Fibroblast of skin of abdomen (primary cell): ENCODE measurements at places on chromosomes 1 and 21.

GRCh38 chr1:184226100-184226487, 160.7 kb upstream of the C1orf21 start:
- DNase-seq = no peak

- DNase-seq = no peak
Measured at GRCh38 chr1:5798151-5798730, 194.0 kb downstream of the NPHP4 start.

- no peak for DNase-seq
Measured at GRCh38 chr1:48233666-48234485, 11.4 kb downstream of the SLC5A9 start.

- DNase-seq = no peak
Measured at GRCh38 chr1:111236806-111237205, 9.3 kb downstream of the CHI3L2 start.

GRCh38 chr1:195604287-195604686, 1004.0 kb downstream of the KCNT2 start:
- DNase-seq = peak; percentile 93

- no peak for DNase-seq
Measured at GRCh38 chr21:17476006-17476405, 36.8 kb upstream of the CXADR start.

- DNase-seq = no peak
Measured at GRCh38 chr1:207081088-207081487, 7.6 kb upstream of the C4BPB start.

GRCh38 chr1:32972814-32973428, 8.3 kb upstream of the RNF19B start:
- DNase-seq = peak; percentile 36

- DNase-seq = no peak
Measured at GRCh38 chr1:219544163-219544846, 68.6 kb downstream of the ZC3H11B start.

DNA sequence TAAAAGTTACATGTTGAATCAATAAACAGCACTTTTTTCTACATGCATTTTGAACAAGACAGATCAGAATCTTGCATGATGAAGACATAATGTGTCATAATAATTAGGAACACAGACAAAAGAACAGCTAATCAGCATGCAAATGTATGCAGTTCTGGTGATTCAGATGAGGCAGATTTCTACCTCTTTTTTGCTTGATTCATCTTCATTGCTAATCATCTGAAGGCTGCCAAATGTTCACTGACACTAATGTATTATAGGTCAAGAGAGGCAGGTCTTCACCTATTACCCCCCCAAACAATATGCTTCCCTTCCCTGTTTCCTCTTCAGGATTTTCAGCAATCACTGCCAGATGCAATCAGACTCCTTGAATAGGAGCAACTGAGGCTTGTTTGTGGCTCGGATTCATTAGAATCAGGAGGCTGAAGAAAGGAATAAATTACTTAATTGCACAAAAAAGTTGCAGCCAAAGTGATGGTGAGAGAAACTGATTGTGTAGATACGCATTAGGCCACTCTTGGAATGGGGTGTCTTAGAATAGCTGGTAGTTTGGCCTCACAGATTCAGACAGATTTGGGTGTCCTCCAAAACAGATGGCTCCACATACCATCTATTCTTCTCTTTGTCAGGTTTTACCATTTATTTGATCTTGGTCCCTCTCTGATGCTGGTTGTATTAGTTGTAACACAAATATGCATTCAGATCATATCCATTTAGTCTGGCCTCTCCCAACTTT, 275.4 kb downstream of the RPS6KC1 start:
- DNase-seq = peak; percentile 71

- no peak for DNase-seq
Measured at GRCh38 chr1:3287656-3288160, 166.8 kb upstream of the ARHGEF16 start.

- no peak for DNase-seq
Measured at GRCh38 chr21:25462517-25462971, 144.7 kb downstream of the MRPL39 start.

- DNase-seq = no peak
Measured at GRCh38 chr21:15121655-15122120, 56.9 kb upstream of the NRIP1 start.

DNA sequence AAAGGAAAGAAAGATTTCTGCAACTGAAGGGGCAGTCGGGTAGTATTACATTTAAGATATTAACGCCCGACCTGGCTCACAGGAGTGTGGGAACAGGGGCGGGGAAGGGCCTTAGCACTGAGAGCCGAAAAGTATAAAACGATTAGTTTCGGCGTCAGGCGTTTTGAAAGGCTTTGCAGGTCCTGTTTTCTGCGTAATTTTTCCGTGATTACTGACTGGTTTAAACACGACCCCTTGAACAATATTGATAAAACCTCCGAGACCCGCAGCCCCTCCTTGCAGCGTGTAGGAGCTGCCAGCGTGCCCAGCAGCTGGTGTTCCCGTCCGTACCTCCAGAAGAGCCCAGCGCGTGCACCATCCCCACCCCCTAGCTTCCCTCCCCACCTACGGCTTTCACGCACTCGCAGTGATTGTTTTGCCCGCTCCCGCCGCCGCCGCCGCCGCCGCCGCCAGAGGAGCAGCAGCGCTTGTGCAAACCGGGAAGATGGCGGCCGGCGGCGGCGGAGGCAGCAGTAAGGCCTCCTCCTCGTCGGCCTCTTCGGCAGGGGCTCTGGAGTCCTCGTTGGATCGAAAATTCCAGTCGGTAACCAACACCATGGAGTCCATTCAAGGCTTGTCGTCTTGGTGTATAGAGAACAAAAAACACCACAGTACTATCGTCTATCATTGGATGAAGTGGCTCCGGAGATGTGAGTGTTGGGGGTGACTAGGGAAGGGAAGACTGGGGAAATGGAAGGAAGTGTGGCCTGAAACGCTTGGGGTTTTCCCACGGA, 470 bp downstream of the RPRD2 start:
- peak; percentile 79 for DNase-seq

- no peak for DNase-seq
Measured at GRCh38 chr1:14617791-14618190, 19.3 kb downstream of the KAZN start.

DNA sequence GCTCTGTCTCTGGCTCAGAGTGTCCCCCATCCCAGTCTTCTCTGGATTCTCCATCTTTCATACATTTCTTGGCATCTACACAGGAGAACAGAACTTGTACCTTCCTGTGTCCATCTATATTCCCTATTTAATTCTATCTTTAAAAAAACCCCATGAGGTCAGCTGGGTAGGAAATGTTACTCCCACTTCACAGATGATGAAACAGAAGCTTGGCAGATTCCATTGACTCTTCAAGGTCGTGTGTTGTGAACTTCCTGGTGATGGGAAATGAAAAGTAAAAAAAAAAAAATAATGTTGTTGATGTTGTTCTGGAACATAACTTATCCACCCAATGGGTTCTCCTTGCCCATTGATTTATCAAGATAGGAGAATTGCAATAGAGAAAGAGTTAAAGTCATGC, 8.9 kb downstream of the CHI3L2 start:
- DNase-seq = no peak

DNA sequence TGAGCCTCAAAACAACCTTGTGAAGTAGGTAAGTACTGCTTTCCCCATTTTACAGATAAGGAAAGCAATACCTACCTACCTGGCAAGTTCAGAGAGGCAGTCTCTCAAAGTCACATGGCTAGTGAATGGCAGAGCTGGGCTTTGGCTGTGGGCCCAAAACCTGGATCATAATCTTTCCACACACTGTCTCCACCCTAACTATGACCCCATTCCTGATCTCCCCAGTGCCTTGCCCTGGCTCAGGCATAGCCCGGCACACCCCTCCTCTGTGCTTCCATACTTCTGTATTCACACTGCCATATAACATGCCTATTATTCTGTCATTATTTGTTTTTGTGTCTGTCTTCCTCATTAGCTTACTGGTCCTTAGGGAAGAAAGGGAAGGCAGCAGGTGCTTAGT, 15.9 kb downstream of the GNG12 start:
- DNase-seq = no peak

GRCh38 chr1:229142471-229142870, 128.4 kb upstream of the RAB4A start:
- no peak for DNase-seq

DNA sequence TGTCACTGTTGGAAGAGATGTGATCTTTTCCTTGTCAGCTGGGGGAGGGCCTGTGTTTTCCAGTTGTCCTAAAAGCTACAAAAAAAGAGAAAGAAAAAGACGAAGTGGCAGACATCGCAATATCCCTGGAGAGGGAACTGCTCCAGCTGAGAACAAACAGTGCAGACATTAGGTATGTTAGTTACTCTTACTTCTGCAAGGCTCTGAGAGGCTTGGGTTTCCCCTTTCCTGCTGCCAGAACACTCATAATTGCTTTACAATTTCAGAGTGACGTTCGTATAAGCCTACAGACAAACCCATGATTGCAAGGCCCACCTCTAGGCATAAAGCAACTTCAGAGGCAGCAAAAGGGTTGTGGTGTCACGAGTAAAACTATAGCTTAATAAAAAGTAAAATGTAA, 31.1 kb downstream of the CD160 start:
- peak; percentile 9 for DNase-seq

- no peak for DNase-seq
Measured at GRCh38 chr1:34342334-34342733, 165.6 kb downstream of the C1orf94 start.

GRCh38 chr1:168243636-168244212, 17.9 kb downstream of the SFT2D2 start:
- no peak for DNase-seq

DNA sequence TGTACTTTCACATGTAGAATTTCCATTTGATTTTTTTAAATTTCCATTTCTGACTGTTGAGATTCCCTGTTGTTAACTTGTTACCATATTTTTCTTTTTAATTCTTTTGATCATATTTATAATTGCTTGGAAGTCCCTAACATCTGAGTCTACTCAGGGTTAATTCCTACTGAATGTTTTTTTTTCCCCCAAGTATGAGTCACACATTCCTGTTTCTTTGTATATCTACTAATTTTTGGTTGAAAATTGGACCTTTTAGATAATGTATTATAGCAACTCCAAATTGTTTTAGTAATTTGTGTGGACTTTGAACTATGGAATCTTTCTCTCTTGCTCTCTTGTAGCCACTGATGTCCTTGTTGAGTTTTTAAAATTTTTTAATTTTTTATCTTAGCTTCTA, 54.6 kb downstream of the STXBP3 start:
- peak; percentile 25 for DNase-seq

- DNase-seq = peak; percentile 37
Measured at GRCh38 chr21:35211782-35212181, 162.7 kb upstream of the RUNX1 start.

DNA sequence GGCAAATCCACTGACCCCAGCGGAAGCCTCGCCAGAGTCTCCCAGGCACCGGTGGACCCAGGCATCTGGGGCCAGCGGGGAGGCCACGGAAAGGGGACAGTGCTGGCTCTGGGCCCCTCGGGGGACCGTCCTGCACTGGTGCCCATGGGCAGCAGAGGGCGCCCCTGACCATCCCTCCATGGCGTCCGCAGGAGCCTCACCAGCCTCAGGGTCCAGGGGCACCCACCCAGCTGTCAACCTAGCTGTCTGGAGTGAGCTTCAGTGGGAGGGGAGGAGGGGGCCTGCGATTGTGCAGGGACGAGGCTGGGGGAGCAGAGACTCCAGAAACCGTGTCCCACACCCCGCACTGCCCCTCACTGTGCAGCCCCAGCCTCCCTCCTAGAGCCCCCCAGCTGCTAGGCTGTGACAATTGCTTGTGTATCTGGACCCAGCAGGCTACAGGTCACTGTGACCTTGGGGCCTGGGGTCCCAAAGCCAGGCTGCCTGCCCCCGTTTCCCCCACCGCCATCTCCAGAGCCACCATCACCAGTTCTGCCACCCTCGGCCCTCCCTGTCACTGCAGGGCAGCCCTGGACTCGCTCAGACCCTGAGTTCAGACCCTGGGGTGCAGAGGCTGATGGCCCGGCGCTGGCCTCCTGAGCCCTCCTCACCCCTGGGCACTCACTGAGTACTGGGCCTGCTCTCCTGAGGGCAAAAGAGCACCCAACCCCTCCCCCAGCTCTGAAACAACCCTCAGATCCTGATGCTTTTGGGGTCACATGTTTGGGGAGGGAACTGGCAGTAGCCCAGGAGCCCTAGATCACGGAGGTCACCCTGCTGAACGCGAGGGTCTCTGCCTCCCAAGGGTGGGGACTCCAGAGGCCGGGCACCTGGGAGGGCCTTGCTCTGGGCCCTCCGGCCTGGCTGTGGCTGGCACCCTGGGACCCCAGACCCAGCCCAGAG, 10.6 kb upstream of the COL6A1 start:
- DNase-seq = peak; percentile 58

GRCh38 chr1:179591592-179592580, at the start of gene TDRD5:
Gene TDRD5, plus strand, starts transcription at chr1:179591832. Its CDS starts 784 bp downstream, at chr1:179592616.
- DNase-seq = no peak

- DNase-seq = peak; percentile 24
Measured at GRCh38 chr1:246483569-246483933, 23.5 kb downstream of the SMYD3 start.

DNA sequence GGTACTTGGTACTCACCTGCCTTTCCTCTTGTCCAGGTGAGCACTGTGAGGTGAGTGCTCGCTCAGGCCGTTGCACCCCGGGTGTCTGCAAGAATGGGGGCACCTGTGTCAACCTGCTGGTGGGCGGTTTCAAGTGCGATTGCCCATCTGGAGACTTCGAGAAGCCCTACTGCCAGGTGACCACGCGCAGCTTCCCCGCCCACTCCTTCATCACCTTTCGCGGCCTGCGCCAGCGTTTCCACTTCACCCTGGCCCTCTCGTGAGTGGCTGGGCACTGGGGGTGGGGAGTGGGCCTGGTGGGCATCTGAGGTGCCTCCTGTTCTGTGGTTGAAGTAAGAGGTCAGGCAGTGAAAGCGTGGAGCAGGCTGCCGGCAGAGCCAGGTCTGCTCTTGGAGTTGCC, 11.7 kb downstream of the CELSR2 start:
- DNase-seq = no peak

GRCh38 chr1:85465099-85465785, at the start of gene DDAH1:
Gene DDAH1, minus strand, starts transcription at chr1:85465159. Its CDS starts 114 bp downstream, at chr1:85465045.
- peak; percentile 64 for DNase-seq

DNA sequence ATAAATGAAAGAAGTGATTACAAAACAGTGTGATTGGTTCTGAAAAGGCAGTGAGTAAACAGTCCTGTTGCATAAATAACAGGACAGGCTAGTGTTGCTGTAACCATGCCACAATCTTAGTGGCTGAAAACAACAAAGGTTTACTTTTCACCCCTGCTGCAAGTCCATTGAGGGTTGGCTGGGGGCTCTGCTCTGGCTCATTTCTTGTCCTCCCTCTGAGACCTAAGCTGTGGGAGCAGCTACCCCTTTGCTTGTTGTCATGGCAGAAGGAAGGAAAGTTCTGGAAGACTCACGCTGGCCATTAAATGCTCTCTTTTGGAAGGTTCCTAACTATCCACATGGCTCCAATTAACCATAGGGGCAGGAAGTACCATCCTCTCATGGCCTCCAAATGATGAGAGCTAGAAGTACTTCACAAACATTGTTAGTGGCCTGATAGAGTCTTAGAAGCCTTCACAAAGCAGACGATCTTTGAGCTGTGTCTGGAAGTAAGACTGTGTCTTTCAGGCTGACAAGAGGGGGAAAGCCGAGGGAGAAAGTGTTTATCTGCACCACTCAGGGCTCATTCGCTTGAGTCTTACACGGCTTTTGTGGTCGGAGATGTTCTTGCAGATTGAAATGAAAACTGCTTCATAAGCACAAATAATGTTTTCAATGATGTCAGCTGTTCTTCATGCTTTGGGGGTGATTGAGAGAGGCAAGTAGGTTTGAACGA, 11.9 kb downstream of the RCSD1 start:
- no peak for DNase-seq

- DNase-seq = peak; percentile 20
Measured at GRCh38 chr1:226738421-226738994, 574 bp downstream of the ITPKB start.
